ENCODE measurements at places on chromosomes 12 and 14.

- peak; percentile 59 for DNase-seq
Observed at GRCh38 chr14:99564256-99564925, 39.6 kb downstream of the CCDC85C start.

- DNase-seq = no peak
Observed at GRCh38 chr14:63573581-63573980, 30.4 kb upstream of the PPP2R5E start.

- DNase-seq = no peak
Observed at GRCh38 chr14:79040790-79041189, 870.6 kb downstream of the NRXN3 start.

DNA sequence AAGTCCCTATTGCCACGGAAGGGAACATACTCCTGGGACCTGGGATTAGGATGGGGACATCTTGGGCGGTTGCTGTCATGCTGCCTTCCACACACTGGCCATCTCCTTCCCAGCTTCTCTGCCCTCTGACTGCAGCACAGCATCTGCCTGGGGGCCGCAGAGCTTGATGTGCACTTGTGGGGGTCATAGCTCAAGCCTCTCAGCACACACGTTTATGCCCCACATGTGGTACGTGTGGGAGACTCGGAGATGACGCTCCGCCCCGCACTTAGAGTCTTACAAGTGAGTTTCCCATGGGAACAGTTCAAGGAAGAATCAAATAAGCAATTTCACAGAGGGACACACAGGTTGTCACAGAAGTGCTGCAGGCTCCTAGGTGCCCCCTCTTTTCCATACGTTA lies 8.6 kb downstream of the ACADS start:
- DNase-seq = no peak

All from hepatic stellate cell (primary cell).